ENCODE measurements at places on chromosomes 16 and 17.

DNA sequence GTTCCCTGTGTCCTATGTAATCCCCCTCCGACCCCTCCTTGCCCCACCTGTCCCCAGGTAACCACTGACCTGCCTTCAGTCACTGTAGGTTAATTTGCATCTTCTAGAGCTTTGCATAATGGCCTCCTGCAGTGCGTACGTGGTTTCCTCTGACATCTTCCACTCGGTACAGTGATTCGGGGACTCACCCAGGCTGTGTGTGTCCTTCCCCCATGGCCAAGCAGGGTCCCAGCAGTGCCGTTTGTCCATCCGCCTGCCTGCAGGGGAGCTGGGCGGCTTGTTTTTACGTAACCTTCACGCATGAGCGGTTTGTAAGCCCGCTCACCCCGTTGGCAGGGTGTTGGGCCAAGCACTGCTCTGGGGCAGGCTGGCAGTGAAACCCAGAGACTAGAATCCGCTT is 7.9 kb downstream of the MAPK8IP3 start:
- no peak for DNase-seq

GRCh38 chr16:85563515-85564276 is 49.4 kb upstream of the GSE1 start:
- no peak for DNase-seq

DNA sequence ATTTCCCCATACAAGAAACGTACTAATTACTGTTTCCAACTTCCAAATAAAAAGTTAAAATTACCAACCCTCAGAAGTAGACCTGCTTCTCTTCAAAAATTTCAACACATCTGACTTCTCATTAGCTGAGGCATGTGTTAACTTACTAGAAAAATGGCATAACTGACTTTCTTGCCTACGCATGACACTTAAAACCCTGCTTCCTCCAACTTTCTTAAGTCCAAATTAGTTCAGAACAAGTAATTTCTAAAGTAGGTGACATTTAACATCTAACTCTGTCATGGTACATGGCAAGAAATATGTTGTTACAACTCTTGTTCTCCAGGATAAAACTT is 6.7 kb downstream of the USP7 start:
- DNase-seq = no peak

DNA sequence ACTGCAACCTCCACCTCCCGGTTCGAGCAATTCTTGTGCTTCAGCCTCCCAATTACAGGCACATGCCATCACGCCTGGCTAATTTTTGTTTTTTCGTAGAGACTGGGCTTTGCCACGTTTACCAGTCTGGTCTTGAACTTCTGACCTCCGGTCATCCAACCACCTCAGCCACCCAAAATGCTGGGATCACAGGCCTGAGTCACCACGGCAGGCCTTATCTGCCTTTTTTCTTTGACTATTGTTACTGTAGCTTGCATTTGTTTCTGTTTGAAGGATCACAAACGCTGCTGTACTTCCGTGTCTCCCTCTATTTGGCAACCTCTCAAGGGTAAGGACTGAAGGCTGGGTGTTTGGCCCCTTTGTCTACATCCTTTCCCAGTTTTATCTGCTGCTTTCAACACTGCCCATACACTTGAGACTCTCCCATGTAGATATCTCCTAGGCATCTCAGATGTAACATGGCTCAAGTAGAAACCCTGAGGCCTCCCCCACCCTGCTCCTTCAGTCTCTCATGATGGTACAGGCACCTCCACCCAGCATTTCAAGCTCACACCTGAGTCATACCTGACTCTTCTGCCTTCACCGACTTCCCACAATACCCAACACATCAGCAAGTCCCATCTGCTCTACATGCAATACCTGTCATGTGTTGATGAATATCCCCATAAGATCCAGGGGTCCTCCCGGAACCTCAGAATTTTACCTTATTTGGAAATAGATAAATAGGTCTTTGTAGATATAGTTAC is 219.0 kb downstream of the CPPED1 start:
- DNase-seq = no peak

DNA sequence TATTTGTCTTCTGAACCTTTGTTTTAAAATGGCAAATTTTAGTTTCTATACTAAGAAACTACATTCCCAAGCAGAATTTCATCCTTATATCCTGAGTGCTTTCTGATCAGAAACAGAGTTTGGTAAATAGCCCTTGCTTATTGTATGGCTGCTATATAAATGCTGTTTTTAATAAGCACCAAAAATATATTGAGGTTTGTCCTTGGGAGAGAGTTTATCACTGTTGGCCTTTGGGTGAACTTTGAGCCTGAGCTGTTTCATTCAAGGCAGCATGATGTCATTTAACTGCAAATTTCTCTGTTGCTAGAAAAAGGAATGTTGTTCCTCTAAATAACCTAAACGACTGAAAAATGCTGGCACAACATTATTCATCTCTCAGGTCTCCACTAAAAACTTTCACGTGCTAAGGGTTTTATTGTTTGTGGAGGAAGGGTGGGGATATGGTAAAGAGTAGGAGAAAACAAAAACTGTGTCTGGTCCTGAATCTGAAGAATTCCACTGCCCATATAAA is 334.3 kb upstream of the TBX2 start:
- no peak for DNase-seq

- no peak for DNase-seq
These were observed 8.9 kb downstream of the CBX4 start for GRCh38 chr17:79830303-79830702.

DNA sequence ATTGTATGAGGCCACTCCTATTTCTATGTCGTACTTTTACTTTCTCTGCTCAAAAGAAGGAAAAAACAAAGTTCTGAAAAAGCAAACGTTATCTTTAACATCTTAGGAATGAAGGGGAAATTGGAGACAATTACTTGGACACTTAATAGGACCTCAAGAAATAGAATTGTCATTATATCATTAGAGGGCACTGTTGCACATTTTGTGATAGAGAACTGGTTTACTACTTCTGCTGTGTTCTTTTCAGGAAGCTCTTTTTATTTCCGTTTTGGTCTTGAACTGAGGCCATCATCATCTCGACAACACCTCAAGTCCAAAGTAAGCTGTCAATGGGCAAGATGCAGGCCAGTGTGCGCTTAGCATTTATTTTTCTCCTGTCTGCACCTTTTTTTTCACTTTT is 14.6 kb downstream of the COG4 start:
- no peak for DNase-seq

- no peak for DNase-seq
These were observed 44.1 kb downstream of the MIS12 start for GRCh38 chr17:5530265-5531084.

GRCh38 chr16:57609541-57610401 is 18.7 kb upstream of the ADGRG1 start:
- DNase-seq = no peak

GRCh38 chr17:44062871-44063270 is 3.6 kb downstream of the LSM12 start:
- DNase-seq = no peak

GRCh38 chr16:56710181-56710737 is 19.7 kb upstream of the NUP93 start:
- DNase-seq = no peak

DNA sequence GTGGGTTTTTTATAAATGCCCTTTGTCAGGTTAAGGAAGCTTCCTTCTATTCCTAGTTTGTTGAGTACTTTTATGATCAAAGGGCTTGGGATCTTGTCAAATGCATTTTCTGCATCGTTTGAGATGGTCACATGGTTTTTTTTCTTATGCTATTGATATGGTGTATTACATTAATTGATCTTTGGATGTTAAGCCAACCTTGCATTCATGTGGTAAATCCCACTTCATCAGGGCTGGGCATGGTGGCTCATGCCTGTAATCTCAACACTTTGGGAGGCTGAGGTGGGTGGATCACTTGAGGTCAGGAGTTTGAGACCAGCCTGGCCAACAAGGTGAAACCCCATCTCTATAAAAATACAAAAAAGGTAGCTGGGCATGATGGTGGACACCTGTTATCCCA is 30.8 kb upstream of the ATP2A3 start:
- no peak for DNase-seq

GRCh38 chr16:71524566-71525553 is 1.4 kb upstream of the CHST4 start:
- no peak for DNase-seq

DNA sequence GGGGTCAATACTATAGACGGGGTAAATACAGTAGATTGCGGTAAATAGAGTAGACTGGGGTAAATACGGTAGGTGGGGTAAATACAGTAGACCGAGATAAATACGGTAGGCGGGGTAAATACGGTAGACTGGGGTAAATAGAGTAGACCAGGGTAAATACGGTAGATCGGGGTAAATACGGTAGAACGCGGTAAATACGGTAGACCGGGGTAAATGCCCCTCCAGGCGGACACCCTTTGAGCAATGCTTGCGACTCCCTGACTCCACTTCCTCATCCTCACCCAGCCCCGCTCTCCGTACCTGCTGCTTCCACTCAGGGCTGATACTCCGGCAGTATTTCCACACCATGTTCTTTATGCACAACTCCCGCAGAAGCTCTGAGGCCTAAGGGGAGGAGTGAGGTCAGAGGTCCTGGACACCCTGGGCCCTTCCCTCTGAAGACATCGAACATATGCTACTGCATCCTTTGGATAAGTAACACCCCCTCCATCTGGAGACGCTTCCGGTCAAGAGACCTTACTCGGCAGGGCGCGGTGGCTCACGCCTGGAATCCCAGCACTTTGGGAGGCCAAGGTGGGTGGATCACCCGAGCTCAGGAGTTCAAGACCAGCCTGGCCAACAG is 13.3 kb upstream of the CRK start:
- DNase-seq = no peak

DNA sequence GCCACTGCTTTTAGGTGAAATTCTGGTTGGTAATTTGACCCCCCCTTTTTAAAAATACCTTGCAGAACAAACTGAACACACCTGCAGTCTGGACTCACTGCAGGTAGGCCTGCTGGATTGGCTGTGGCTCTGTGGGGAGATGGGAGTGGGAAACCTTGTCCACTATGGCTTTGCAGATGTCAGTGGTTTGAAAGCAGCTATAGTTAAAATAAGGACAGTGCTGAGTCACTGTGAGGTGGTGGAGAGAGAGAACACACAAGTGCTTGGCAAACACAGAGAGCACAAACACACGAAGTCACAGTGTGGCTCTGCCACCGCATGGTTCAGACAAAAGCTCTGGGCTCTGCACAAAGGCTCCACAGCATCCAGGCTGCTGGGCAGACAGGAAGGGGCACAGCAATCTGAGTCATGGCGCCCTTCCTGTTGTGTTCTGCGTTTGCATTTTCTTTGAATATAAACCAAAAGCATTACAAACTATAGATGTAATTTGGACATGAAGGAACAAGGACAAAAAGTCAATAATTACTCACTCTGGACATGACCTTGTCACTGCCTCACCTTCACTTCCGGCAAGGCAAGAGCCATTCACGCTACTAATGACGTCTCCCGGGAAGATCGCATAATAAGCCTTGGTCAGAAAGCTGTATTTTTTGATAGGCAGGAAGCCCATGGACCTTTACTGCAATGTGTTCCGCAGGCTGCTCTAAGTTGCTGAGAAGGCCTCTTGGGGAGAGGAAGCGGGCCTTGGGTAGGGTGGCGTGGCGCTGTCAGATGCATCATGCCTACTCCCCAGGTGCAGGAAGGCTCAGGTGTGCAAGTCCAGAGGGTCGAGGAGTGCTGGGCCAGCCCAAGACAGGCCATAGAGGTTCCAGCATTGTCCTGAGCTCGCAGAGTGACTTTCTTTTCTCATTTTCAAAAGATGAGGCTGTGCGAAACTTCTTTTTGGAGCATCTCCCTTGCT is 60.1 kb upstream of the MED9 start:
- DNase-seq = peak; percentile 77

DNA sequence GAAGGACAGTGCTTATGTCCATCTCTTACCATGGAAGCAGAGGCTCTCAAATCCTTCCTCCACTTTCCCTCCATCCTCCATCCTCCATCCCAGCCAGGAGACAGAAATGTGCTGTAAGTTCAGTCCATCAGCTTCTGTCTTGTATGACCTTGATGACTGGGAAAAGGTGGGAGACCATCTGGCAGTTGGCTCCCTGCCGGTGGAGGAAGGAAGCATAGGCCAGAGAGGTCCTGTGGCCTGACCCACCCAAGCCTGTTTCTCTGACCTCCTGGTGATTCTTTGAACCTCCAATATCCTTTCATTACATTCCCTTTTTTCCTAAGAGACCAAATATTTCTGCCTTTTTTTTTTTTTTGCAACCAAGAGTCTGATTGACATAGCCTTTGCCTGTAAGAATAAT is 215.3 kb downstream of the ABCC12 start:
- DNase-seq = no peak

- DNase-seq = no peak
These were observed 10.2 kb upstream of the MRC2 start for GRCh38 chr17:62616993-62617893.

DNA sequence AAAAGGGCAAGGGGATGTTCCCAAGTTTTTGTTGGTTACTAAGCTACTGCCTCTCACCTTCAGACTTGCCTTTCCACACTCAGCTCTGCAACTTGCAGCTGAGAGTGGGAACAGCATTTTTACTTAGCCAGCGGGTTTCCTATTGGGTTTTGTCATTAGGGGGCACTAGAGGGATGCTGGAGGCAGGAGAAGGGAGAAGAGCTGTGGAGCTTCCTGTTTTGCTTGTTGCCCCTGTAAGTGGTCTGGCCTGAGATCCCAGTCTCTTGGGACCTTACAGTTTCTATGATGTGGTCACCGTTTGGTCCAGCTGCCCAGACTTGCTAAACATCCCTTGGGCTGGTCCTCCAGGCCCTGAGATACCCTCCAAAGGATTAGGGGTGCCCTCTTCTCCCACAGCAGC is 209.6 kb upstream of the NLRP1 start:
- DNase-seq = no peak

DNA sequence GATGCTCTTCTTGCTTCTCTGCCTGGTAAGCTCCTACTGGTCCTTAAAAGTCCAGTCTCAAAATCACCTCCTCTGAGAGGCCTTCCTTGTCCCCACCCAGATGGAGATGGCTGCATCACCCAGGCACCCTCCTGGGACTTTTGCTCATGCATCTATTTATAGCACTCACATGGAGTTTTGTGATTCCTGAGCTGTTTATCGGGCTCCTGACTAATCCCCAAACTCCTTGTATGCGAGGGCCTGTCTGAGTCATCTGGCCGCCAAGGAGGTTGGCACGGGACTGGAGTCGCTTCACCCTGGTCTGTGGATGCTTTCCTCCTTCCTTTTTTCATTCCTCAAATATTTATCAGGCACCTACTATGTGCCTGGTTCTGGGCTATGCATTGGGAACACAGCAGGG is 2.3 kb upstream of the MAP2K3 start:
- DNase-seq = no peak

GRCh38 chr16:50683689-50684374 is 2.7 kb upstream of the SNX20 start:
- DNase-seq = no peak

GRCh38 chr16:89584768-89585549 is 9.4 kb downstream of the CPNE7 start:
- DNase-seq = no peak

GRCh38 chr17:828761-829160 is 46.6 kb downstream of the MRM3 start:
- DNase-seq = no peak

GRCh38 chr16:88923450-88923849 is 53.6 kb downstream of the CBFA2T3 start:
- no peak for DNase-seq

GRCh38 chr17:71985111-71986039 is 135.4 kb upstream of the SOX9 start:
- DNase-seq = no peak

- no peak for DNase-seq
These were observed 73.5 kb upstream of the KIF2B start for GRCh38 chr17:53749178-53749577.

Data from glomerular endothelial cell (primary cell).